Activated CD4-positive, alpha-beta T cell treated with anti-CD3 and anti-CD28 coated beads, Interleukin-2, amount 50 U/mL, for 4 hours (primary cell): ENCODE measurements at places on chromosomes 12 and 14.

DNA sequence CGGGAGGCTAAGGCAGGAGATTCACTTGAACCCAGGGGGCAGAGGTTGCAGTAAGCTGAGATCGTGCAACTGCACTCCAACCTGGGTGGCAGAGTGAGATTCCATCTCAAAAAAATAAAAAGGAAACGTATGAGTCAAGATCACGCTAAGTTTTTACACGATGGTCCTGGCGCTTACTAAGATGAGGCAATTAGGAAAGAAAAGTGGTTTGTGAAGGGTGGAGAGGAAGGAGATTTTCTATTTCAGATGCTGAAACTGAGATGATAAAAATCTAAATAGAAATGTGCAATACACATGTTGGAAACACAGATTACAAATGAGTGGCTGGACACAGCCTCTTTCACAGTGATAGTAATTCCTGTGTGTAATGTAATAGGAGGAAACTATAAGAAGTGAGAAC is 63.2 kb downstream of the KDM5A start:
- no peak for DNase-seq

DNA sequence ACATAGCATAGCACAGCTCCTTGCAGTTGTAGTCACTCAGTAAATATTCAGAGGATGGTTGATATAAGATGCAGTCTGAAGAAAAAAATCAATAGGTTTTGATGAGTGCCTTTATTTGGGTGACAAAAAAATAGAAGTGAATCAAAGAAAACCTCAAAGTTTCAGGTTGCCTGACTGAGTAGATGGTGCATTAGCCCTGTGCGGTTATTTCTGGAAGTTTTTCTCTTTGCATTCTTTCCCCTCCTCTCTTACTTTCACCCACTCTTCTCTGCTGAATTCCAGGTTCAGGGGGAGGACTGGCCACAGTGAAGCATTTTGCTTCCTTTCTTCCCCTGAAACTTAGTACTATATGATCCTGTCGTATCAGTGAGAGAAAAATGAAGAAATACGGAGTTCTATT is 28.6 kb downstream of the TRHDE start:
- DNase-seq = no peak

- no peak for DNase-seq
These were observed 54.2 kb upstream of the CERS5 start for GRCh38 chr12:50221228-50222008.

DNA sequence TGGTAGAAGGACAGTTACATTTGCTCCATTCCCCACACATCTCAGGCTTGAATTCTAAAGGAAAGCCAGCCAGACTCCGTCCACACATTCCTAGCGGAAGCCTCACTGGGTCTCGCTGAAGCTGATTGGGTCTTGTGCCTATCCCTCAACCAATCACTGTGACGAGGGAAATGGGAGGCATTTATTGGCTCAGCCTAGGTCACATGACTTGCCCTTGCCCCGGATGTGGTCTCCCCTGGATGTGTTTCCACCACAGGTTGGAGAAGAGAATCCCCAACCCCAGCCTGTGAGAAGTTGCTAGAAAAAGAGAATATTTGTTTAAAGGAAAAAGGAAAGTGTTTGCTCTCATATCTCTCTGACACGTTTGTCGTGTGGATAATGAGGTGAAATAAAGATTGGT is 93.4 kb downstream of the C12orf75 start:
- no peak for DNase-seq

- DNase-seq = no peak
These were observed 44.3 kb downstream of the NCOR2 start for GRCh38 chr12:124523071-124523470.

GRCh38 chr14:76236172-76237130 is 84.7 kb downstream of the GPATCH2L start:
- DNase-seq = no peak

- peak; percentile 31 for DNase-seq
These were observed 211.3 kb upstream of the KRR1 start for GRCh38 chr12:75722714-75723200.

DNA sequence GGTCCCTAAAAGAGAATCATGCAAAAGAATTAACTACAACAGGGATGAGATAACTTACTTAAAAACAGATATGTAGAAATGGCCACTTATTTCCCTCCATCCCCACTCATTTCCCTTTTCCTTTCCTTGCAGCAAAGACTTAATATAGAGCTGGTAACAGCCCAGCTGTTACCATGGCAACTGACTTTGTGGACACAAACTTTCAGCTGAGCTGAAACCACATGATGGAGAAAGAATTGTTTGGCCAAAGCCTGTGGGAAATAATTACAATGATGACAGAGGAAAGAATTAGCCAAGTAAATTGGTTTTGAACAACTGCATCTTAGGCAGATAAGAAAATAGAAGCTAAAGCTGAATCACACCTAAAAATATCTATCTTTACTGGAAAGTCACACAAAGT is 364.9 kb downstream of the GALC start:
- DNase-seq = no peak

DNA sequence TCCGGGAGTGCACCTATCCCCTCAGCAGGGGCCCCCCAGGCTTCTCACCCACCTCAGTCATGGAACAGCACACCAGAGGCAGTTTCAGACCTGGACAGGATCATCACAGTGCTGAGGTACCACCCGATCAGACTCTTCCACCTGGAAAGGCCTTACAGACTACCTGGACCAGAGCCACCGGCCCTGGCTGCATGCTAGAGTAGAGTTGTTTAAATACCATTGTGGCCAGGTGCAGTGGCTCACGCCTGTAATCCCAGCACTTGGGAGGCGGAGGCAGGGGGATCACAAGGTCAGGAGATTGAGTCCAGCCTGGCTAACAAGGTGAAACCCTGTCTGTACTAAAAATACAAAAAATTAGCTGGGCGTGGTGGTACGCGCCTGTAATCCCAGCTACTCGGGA is 61.5 kb downstream of the TSPAN11 start:
- no peak for DNase-seq

GRCh38 chr12:46459111-46459510 is 86.5 kb upstream of the SLC38A2 start:
- peak; percentile 9 for DNase-seq

DNA sequence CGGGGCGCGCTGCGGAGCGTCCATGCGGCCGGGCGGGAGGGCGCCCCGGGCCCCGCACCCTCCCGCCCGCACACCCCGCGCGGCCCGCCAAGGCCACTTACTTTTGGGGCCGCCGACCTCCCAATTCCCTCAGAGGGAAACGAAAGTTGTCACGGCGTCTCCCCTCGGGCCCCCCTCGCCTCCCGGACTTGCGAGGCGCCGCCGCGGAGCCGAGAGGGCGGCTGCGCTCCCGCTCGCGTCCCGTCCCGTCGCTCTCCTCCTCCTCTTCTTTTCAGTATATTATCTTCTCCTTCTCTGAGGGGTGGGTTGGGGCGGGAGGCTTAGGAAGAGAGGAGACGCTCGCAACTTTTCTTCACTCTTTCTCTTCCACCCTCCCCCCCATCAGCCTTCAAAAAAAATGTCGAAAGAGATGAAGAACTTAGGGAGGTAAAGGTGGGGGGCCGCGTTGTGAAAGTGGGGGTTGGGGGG is 613 bp downstream of the DUSP16 start:
- peak; percentile 20 for DNase-seq

GRCh38 chr14:104195878-104196277 is 57.5 kb downstream of the KIF26A start:
- no peak for DNase-seq

GRCh38 chr14:88029500-88029899 is 24.6 kb downstream of the GPR65 start:
- DNase-seq = no peak

DNA sequence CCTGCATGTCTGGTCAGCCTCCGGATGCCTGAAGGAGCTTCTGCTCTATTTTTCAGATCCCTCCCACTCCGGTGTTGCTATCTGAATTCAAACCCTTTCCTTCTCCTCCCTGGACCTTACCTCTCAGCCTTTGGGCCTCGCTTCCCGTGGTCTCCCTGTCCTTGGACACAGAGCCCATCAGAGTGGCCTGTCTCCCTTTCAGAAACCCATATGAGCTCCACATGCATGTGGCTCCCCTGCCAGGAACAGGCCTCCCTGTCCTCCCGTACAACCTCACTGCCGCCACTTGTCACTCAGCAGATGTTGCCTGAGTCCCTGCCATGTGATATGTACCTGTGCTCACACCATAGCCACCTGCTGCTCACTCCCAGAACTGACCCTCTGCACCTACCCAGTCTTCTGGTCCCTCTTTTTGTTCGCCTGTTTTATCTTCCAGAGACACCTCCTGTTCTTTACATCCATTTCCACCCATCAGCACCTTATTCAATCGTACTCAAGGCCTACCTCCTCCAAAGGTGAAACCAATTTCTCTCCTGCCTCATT is 182.5 kb downstream of the ZFP36L1 start:
- DNase-seq = no peak

DNA sequence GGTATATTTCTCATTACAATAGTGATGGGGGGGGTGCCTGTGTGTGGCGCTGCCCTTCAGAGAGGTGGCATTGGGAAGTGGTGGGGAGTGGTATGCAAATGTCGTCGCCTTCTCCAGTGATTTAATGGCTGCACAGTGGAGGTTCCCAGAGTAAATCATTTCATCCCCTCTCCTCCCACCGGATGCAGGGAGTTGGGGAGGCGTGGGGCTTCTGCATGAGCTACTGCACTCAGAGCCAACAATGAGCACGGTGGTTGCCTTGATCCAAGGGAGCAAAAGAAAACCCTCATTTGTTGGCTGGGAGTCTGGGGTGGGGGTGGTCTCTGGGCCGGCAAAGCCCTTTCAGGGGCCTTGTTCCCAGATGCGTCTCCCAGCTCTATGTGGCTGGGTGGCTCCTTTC is 124.3 kb downstream of the AACS start:
- no peak for DNase-seq

DNA sequence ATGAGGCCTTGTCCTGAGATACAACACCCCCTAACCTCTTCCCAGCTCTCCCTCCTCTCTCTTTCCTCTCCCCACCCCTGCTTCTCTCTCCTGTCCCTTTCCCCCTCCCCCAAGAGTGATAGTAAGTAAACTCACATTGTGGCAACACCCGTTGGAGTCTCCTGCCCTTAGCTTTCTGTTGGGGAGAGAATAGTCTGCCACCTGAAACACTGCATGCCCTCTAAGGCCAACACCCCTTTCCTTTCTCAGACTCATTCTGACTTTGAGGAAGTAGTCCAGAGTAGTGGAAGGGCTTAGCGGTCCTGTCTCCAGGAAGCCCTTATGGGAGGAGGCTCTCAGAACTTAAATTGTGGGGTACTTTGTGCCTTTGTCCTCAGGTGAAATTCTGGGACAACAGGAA is 95.2 kb downstream of the PRKCH start:
- DNase-seq = no peak

DNA sequence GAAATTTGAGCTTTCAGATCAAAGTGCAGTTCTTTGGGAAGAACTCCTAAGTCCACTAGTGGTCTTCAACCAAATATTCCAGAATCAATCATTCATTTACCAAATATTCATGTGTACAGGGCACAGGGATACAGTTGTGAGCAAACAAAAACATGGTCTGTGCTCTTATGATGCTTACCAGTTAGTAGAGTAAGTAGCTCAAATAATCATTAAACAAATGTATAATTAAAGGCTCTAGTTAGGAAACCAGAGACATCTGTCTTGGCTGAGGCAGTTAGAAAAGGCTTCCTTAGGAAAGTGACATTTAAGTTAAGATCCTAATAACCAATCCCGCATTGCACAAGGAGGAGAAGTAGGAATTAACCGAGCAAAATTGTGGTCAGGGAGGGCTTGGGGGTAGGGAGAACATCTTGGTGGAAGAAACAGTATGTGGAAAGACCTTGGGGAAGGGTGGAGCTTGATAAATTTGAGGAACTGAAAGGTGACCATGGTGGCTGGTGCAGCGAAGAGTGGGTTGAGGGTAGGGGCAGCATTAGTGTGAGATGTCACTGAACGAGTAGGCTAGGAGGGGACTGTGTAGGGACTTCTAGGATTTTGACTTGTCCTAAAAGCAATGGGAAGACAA is 40.0 kb downstream of the PEBP1 start:
- no peak for DNase-seq

DNA sequence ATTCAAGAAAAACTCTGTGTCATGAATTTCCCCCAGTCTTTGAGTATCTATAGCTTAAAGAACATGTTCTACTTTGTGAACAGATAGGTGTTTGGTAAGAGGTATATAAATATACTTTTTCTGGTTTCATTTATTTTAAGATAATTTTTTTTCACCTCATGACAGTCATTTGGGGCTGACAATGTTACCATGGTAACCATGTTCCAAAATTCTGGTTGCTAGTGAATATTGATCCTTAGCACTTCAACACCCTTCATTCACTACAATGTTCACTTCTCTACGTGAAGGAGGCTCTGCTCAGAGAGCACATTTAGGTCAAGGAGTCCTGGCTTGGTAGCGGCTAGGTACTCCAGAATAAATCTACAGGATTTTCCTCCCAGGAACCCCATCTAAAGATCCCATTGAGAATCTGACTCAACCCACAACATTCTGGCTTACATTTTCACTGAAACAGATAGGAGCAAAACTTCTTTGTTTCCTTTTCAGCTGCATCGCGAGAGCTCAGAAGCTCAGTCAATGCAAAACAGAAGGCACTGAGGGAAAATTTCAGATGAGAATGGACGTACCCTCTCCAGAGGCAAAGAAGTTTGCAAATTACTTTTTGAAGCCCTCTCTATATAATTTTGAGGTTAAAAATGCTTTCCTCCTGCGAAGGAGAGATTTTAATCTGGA is 93.6 kb downstream of the ARF6 start:
- no peak for DNase-seq

DNA sequence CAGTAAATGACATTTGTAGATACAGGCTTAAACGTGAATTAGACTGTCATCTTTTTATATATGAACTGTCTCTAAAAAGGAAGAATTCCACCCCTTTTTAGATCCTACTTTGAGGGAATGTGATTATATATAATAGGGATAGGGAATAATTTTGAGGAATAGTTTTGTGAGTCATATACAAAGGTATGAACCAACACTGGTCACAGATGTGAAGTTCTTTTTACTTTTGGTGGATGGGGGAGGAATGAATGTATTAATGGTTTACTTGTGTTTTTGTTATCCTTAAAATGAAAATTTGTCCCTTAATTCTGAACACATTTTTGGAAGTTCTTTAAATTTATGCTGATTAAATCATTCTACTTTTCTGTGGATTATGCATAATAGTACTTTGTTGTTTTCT is 30.4 kb downstream of the FRS2 start:
- DNase-seq = no peak
